ENCODE measurements at places on chromosomes 11 and 22.

- no peak for DNase-seq
Measured at GRCh38 chr11:3902441-3902840, 47.0 kb downstream of the STIM1 start.

- no peak for DNase-seq
Measured at GRCh38 chr11:118610225-118610772, 2.9 kb downstream of the PHLDB1 start.

DNA sequence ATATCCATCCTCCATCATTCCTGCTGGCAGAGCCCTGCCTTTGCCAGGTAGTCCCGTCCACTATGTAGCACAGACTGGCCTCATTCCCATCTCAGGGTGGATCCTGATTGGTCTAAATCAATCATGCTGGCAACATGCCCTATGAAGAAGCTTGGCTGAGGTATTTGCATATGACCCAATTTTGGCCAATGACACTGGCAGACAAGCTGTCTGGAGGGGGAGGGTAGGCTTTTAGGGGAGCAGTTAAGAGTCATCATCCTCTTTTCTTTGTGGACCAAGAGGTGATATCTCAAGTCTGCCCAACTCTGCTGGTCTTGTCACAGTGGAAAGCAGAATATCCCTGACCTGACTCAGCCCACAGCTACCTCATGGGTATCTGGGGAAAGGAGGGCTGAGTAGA, 5.1 kb downstream of the CCDC89 start:
- no peak for DNase-seq

- no peak for DNase-seq
Measured at GRCh38 chr11:118265954-118266353, 1.9 kb upstream of the MPZL2 start.

Measured in stimulated activated CD8-positive, alpha-beta memory T cell treated with anti-CD3 and anti-CD28 coated beads, Interleukin-12 subunit alpha, Interleukin-12 subunit beta, amount 100 ng/mL, for 4 hours (primary cell).